ENCODE measurements at places on chromosomes 6 and 20.

- DNase-seq, result no peak
Observed at GRCh38 chr6:81697559-81697958, 54.9 kb downstream of the TENT5A start.

DNA sequence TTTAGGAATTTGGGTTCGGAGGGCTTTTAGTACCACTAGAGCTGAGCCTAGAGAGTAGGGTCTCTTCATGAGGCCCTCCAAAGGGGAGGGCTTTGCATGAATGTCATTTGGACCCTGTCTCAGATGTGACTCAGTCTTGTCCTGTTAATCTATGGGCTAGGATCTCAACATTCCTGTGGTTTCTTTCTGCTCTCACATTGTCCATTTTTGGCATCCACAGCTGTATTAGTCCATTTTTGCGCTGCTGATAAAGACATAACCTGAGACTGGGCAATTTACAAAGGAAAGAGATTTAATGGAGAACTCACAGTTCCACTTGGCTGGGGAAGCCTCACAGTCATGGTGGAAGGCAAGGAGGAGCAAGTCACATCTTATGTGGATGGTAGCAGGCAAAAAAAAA is 61.0 kb downstream of the CRYBG1 start:
- DNase-seq, result no peak

DNA sequence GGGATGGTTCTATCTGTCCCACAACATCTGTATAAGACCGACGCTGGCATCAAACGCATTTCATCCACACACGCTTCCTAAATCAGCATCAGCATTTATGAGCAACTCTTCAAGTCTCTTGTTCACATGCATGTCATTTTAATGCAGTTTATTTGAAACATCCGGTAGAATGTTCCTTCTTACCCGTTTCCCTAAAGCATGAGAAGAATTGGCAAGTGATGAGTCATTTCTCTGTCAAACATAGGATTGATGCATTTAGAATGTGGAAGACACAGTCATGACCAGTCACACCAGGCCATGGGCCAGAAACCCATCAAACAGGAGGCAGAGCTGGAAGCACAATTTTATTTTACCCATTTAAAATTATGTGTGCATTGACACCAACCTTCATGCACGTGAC is 122.8 kb downstream of the UST start:
- DNase-seq, result no peak

- no peak for DNase-seq
Observed at GRCh38 chr6:80742481-80742880, 636.0 kb downstream of the BCKDHB start.

DNA sequence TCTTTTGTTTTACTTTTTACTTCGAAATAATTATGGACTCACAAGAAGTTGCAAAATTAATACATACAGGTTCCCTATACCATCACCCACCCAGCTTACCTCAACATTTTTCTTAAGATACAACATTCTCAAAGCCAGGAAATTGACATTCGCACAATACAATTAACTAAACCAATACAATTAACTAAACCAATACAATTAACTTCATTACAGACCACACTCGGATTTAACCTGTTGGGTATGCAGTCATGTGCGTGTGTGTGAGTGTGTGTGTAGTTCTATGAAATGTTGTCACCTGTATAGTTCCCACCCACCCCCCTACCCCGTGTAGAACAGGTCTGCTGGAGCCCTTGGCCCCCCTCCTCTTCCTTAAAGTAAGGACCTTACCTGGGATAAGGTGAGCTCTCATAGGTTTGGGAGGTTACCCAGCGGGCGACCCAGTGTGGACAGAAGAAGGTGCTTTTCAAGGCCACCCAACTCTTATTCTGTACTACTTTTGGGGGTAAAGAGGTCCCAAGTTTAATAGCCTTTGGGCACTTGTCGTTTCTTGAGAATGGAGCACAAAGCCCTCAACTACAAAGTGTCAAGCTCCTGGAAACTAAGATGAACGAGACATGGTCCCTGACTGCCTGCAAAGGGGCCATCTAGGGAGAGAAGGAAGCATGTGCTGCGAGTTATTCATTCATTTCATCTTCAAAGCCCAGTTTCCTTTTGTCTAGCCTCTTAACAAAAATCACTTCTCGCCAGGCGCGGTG is 544 bp upstream of the STK38 start:
- no peak for DNase-seq

DNA sequence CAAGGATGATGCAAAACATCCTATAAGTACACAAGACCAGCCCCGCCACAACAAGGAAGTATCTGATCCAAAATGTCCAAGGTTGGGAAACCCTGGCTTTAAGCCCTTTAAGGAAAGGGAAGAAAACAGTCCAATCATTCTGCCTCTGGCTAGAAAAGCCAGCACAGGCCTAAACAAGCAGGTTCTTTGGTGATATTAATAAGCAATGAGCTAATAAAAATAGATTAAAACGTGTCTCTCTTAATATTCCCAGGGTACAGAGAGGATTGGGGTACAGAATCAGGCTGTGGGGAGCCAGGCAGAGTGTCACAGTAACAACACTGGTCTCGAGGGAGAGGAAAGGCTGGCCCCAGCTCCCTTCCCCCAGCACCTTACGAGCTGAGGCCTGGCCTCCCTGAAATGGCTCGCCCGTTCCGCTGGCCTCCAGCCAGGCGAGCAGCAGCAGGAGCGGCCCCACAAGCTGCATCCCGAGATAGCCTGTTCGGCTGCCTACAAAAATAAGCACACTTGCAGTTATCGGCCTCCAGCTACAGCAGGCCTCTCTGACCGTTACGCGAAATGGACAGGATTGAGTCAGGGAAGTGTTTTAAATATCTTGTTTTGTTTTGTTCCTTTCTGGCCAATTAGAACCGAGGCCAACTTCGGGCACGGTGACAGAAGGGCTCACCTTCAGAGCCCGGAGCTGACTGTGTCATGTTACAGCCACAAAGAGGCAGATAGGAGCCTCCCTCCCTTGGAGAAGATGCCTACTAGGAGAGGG is 4.0 kb upstream of the ZMYND8 start:
- DNase-seq, result no peak

DNA sequence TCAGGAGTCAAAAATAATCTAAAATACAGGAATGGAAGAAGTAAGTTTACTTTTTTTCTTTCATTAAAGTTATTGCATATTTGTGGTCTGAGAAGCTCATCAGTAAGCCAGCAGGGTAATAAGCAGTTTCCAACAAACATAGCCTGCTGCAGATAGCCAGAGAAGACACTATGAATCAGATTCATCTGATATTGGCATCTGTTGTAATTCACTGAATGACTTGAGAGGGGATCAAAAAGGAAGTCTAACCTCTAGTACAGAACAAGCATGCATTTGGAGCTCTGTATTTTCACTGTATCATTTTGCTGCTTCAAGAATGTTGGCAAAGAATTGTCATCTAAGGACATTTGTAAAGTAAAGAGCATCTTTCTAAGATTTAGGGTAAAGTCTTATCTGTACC is 53.8 kb upstream of the UFL1 start:
- DNase-seq, result no peak

DNA sequence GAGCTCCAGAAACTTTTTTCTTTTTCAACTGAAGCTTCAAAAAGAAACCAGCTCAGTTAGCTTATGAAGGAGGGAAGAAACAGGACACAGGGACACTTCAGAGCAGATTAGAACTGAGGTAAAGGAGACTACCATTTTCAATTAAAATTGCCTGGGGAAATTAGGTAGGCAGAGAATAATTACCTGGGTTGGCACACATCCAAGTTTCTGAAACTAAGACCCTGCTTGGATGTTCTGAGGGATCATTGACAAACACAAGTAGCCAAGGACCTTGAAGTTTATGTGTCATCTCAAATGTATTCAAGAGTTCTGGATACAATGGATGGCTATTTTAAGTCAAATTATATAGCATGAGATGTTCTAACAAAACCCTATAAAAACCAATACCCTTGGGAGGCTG is 137.6 kb downstream of the PLCB4 start:
- no peak for DNase-seq

- no peak for DNase-seq
Observed at GRCh38 chr20:36491901-36492617, 49.3 kb upstream of the MYL9 start.

DNA sequence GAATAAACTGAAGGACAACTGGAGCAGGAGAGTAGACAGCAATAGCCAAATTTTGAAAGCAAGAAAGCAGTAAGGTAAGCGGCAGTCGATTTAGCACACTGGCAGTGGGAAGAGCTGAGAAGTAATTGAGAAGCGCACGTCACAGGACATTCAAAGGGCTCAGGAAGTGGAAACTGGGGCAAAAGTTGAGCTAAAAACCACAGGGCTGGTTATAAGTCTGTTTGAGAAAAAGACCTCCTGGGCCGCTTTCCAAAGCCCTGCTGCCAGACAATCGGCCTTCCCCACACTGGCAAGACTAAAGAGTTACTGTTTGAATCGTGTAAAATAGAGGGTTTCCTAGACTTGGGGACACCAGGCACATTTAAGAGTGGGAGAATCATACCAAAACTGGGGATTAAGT is 161.4 kb downstream of the DNAH8 start:
- no peak for DNase-seq

DNA sequence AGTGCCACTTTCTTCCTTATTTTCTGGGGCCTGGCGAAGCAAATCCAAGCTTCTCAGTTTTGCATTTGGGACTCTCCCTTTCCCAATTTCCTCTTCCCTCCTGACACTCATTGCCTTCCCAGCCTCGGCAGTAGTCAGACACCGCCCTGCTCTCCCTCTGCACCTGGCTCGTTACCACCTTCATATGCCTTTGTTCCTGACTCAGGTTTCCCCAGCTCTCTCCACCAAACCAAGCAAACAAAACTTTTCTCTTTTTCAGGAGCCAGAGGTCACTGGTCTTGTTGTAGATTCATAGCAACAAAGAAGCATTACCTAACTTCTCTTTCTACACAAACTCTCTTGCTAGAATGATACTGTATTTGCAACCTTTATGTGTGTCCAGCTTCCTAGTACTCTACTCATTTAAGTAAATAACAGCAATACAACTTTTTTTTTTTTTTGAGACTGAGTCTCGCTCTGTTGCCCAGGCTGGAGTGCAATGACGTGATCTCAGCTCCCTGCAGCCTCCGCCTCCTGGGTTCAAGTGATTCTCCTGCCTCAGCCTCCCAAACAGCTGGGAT is 9.0 kb upstream of the ZC3H12D start:
- DNase-seq, result no peak

DNA sequence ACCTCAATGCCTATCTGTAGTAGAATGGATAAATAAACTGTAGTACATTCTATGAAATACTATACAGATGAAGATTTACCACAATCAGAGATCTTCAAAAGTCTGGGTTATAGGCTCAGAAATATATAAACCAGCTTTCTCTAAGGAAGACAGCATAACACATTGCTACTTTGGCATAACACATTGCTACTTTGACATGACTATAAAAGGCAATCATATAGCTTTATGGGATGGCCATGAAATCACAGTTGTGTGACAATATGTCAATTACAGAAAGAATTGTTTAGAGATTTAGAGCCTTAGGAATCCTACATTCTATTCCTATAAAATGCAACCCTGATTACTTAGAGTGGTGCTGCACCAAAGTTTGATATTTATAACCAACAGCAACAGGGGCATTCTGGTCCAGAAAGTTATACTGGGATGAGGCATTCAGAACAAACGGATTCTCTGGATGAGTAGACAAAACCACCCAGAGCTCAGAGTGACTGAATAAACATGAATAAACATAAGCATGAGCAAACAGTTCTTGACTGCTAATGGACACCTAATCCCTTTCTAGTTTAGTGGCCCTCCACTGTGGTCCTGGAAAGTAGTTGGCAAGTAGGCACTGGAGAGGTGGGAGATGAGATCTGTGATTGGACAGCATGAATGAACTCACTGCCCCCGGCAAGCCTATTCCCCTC is 12.0 kb downstream of the TTI1 start:
- DNase-seq, result no peak

DNA sequence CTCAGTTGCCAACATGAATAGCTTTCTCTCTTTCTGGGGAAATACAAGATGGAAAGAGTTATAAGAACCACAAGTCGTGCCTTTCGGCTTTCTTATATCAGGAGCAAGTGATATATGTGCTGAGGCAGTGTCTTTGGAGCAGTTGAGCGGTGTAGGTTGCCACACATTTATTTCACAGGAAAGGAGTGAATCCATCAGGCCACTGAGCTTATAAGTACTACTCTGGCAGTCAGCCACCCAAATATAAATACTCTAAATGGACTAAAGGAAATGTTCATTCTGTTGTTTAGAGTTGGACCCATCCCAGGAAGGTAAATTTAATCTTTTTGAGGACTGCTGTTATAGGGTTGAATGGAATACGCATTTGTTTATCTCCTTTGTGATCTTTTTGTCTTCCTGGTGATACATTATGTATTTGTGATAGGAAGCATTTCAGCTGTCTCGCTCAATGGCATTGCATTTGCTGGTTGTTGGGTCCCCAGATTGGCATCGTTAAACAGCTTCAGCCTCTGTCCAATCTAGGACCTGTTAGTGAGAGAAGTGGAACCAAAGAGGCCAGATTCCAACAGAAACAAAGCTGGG is 139.7 kb downstream of the SOBP start:
- no peak for DNase-seq

GRCh38 chr6:13178107-13178506 is 150.2 kb downstream of the TBC1D7 start:
- no peak for DNase-seq

GRCh38 chr6:70627500-70628254 is 40.0 kb upstream of the SMAP1 start:
- DNase-seq, result no peak

DNA sequence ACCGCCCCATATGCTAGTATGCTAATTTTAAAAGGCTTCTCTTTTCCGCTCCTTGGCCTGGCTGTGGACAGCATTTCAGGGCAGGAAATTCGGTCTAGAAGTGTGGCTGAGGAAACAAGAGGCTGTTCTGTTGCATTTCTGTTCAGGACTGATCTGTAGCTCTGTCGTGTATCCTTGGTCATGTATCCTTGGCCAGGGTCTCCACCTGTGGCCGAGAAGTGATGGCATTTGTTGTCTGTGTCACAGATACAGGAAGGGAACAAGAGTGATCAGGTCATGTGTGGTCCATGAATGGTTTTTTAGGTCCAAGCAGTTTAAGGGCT is 300.5 kb upstream of the SUPT3H start:
- no peak for DNase-seq

- no peak for DNase-seq
Observed at GRCh38 chr6:30707281-30707850, 9.7 kb downstream of the MDC1 start.

- DNase-seq, result no peak
Observed at GRCh38 chr20:8530022-8530421, 398.0 kb downstream of the PLCB1 start.

- no peak for DNase-seq
Observed at GRCh38 chr6:1400126-1400850, 10.9 kb downstream of the FOXF2 start.

- DNase-seq, result no peak
Observed at GRCh38 chr6:137815692-137816091, 51.4 kb upstream of the TNFAIP3 start.

- no peak for DNase-seq
Observed at GRCh38 chr6:47379328-47379727, 69.6 kb upstream of the TNFRSF21 start.
